SJCRH30 (cell line): ENCODE measurements at places on chromosomes 3 and 15.

- no peak for DNase-seq
Measured at GRCh38 chr3:169071003-169071402, 592.5 kb downstream of the MECOM start.

DNA sequence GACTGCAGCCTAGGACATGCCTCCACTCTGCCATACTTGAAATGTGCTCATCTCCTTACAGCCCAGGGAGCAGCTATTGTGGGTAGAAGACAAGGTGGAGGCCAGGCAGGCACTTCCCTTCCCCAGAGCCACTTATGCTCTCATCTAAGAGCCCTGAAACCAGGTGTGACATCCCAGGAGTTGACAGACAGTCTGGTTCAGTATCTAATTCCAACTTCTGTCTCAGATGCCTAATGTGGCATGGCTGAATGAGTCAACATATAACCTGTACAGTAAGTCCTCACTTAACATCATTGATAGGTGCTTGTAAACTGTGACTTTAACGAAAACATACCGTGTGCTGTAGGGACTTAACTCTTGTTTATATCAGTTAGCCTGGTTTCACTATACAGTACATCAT, 1.2 kb upstream of the CAPN3 start:
- no peak for DNase-seq

GRCh38 chr3:133799794-133800585, 5.6 kb upstream of the SRPRB start:
- peak; percentile 88 for DNase-seq

- no peak for DNase-seq
Measured at GRCh38 chr15:56795502-56795901, 62.2 kb upstream of the ZNF280D start.

DNA sequence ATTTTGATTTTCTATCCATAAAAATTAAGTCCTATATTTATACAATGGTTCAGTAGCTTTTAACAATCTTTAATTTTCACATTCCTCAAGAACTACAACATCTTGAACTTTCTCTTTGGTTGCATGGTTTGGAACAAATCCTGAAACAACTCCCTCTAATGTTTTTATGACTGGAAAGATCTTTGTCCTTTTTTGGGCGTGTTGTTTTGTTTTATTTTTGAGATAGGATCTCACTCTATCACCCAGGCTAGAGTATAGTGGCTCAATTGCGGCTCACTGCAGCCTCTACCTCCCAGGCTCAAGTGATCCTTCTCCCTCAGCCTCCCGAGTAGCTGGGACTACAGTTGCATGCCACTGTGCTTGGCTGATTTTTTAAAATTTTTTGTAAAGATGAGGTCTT, 4.0 kb downstream of the STX19 start:
- no peak for DNase-seq

- DNase-seq: no peak
Measured at GRCh38 chr3:31709005-31709404, 176.3 kb downstream of the STT3B start.

DNA sequence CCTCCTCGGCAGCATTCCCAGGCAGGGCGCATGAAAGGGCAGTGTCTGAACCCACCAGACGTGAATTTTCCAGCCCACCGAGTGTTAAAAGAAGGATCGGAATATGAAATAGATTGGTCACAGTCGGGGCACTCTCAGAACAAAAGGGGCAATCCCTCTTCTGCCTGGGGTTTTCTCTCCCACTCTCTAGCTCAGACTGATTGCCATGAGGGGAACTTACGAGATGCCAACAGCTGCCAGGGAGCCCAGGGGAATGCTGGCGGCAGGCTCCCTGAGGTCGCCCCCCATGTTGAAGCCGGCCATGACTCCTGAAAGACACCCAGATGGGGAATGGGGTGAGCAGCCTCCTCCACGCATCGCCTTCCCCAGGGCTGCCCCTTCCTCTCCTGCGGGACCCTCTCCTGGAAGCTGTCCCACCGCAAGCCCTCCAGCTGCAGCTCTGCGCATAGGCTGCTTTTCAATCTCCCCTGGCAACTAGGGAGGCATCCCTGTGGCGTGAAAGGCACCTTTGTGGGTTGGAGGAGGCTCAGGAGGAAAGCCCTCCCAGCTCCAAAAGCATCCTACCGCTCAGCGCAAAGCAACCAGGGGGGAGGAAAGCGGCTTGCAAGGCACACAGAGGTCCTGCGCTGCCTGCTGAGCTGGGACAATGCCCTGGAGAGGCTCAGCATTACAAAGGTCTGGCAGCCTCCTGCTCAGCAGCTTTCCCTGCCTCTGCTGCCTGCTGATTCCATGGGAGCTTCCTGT, 64.8 kb upstream of the HEG1 start:
- peak; percentile 82 for DNase-seq

- no peak for DNase-seq
Measured at GRCh38 chr15:68764090-68764489, 56.6 kb downstream of the ANP32A start.

- DNase-seq: no peak
Measured at GRCh38 chr15:27899583-27900285, 199.4 kb downstream of the OCA2 start.

- no peak for DNase-seq
Measured at GRCh38 chr3:184295771-184296170, 3.3 kb upstream of the PSMD2 start.

- DNase-seq: no peak
Measured at GRCh38 chr3:11724615-11725339, 81.1 kb upstream of the VGLL4 start.
